Activated naive CD4-positive, alpha-beta T cell treated with anti-CD3 and anti-CD28 coated beads, Interleukin-2, amount 50 U/mL, for 72 hours (primary cell): ENCODE measurements at places on chromosomes 16 and 17.

DNA sequence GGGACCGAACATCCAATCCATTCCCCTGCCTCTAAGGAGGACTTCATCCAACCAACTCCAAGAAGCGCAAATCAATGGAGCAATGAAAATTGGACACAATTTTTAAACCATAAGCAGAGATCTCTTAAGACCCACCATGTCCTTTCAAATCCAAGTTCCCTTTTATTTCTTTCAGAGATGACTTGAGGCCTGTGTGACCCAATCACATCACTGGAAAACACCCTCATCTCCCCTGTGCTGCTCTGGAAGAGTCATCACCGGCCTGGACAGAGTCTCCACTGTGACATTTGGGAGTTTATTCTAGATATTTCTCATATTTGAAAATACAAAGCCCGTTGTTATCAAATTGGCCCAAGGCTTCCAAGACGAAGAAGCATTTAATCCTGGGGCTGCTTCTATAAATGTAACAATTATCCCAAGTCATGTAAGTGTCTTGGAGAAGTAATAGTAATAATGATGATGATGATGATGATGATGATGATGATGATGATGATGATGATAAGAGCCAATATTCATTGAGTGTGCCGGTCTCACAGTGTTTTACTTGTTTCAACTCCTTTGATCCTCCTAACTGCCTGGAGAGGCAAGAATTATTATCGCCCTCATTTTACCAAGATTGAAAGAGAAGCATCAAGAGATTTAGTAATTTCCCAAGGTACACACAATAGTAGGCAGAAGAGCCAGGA, 72.1 kb downstream of the COPRS start:
- DNase-seq = no peak

- DNase-seq = no peak
Observed at GRCh38 chr17:58516644-58517377, 2.4 kb upstream of the MTMR4 start.

GRCh38 chr17:77223642-77224420, 83.1 kb downstream of the SEC14L1 start:
- DNase-seq = no peak

DNA sequence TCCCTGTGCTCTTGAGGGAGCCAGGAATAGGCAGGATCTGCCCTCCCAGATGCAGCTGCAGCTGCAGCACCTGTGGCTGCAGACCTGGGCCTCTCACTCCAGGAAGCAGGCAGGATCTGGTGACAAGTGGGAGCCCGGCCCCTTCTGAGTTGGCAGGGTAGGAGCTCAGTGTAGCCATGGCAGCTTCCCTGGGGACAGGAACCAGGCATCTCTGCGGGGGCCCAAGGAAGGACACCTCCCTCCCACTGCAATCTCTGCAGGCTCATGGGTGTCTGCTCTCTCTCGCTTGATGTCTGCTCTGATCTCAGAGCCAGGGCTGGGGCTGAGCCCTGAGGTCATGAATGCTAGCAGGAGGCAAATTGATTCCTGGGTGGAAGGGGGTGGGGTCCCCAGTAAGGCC, 592.5 kb upstream of the CA10 start:
- no peak for DNase-seq

DNA sequence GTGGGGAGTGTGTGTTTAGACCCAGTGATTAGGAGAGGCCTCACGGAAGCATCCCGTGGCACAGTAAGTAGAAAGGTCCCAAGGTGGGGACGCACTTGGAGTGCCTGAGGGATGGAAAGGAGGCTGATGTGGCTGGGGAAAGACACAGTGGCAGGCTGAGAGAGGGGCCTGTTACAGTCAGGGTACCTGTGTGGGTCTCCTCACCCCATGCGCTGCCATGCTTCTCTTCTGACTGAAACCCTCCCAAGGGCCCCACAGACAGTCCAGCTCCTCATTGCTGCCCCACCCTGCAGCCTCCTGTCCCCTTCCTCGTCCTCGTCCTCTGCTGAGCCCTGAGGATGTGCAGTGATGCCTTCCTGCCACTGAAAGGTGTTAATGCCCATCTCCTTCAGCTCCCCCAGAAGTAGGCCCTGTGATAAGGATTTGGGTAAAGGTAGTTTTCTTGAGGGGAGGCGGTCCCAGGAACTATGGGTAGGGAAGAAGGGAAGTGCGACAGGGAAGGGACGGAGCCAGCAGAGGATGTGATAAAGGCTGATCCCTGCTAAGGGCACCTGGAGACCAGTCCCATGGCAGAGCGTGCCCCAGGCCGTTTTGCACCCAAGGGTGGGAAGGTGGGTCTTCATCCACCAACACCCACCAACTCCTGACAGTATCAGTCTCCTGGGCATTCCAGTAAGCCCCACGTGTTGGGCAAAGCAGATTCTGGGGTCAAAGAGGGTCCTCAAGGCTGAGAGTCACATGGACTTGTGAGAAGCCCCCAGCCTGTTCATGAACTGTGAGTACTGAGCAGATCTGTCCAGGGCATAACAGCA, 237.2 kb downstream of the GSG1L start:
- no peak for DNase-seq

GRCh38 chr16:57676553-57677085, 8.5 kb downstream of the ADGRG3 start:
- no peak for DNase-seq

- no peak for DNase-seq
Observed at GRCh38 chr17:77548967-77549366, 408.2 kb downstream of the SEC14L1 start.
